Fibroblast of the aortic adventitia (primary cell): ENCODE measurements at places on chromosomes 2 and 18. TPM values are rescaled to one million over a fixed set of nuclear protein-coding genes. Genes with fewer than 3 reads are reported as not detected.

DNA sequence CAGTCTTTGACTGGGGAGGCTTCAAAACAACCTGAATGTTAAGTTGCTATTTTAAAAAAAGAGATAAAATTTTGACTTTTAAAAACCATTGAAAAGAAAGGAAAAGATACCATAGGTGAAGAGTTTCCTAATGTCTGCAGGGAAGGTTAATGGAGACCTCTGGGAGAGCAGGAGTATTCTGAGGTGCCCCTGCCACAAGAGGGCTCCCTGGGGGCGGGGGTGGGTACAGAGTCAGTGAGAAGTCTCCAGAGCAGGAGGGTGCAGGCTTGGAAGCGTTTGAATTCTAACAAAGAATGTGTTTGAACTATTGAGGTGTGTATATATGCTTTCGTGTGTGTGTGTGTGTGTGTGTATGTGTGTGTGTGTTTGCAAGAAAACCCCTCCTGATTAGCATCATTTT lies 46.7 kb upstream of the ST6GAL2 start:
- DNase-seq: no peak

DNA sequence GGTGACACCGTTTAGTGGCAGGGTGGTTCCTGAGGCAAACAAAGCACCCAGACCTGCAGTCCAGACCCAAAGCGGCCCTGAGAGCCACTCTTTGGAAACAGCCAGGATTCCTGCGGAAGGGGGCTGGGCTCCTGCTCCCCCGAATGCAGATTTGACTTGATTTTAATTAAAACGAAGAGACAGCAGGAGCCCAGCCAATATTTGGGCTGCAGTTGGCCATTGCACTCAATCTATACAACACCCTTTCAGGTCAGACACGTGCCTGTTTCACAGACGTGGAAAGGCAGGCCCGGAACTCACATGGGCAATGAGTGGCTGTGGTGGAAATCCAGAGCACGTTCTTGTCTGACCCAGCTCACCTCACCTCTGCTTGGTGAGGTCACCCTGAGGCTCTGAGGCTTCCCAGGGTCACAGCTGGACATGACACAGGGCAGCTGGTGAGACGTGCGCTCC lies 122.4 kb downstream of the NDUFA10 start:
- DNase-seq: no peak

ACTG2 gene
- 2.4 TPM in 1 of 2 replicates, not detected in the other for total RNA-seq

GPR17 gene
- not detected in 2 replicates for total RNA-seq

ICOS gene
- not detected in 2 replicates for total RNA-seq

CDH7 gene
- total RNA-seq: not detected in 2 replicates

DNA sequence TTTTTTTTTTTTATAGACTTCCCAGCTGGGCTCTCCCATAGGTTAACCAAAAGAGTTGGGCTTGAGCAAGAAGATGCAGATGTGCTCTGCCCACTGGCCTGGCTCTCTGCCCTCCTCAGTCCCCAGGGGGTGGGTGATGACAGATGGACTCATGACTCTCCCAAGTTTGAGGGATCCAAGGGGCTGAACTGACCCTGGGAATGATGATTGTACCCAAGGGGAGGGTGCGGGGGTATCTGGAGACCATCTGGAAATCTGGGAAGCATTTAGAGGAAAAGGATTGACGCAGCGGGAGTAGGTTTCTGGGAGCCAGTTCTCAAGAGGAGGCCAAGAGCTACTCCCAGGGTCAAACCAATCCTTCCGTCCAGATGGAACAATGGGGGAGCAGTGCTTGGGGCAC lies 330.8 kb downstream of the CYP26B1 start:
- DNase-seq: no peak

DNA sequence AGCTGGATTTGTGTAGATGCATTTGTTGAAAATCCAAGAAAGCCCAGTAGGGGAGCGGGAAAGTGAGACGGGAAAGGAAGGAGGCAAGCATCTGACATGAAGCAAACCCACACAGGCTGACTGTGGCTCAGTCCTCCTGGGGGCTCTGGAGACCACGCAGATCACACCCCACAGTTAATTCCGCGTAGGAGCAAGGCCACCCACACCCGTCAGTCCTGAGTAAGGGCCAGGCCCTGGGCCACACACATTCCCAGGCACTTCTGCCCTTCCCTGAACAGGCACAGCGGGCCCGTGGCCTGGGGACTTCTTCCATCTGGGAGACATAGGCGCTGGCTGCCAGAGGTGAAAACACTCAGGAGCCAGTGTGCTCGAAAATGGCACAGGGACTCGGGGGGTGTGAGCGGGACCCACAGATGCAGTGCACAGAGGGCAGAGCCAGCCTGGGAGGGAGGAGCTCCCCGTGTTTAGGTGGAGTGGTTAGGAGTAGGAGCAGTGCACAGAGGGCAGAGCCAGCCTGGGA lies 19.4 kb upstream of the PRLH start:
- no peak for DNase-seq

DNA sequence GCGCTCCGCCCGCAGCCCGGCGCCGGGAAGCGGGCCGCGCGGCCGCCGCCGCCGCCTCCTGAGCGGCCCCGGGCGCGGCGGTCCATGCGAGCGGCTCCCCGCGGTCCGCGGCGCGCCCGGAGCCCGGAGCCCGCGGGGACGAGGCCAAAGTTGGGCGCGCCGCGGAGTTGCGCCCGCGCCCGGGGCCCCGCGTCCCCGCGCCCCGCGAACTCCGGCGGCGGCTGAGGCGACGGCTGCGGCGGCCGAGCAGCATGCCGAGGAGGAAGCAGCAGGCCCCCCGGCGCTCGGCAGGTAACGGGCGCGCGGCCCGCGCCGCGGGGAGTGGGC lies 992 bp downstream of the TSHZ1 start:
- DNase-seq: no peak
